Stimulated activated CD8-positive, alpha-beta memory T cell treated with anti-CD3 and anti-CD28 coated beads, Interleukin-4, amount 100 ng/mL, for 24 hours (primary cell): ENCODE measurements at places on chromosomes 3 and 15.

DNA sequence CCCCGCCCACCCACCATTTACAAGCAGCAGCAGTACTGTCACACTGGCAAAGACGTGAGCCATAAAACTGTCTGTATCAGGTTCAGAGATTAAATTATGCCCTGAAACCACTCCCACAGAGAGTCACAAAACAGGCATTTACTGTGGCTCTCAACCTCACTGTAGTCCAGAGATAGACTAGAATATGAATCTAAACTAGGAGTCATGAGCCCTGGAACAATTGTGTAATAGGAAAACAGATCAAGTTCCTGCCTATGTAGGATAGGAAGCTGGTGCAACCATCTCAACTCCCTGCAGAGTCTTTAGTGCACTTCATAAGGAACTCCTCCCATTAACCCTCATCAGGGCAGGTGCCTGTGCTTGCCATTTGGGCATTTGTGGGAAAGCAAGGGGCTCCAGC is 61.7 kb downstream of the FAM227B start:
- DNase-seq: no peak

DNA sequence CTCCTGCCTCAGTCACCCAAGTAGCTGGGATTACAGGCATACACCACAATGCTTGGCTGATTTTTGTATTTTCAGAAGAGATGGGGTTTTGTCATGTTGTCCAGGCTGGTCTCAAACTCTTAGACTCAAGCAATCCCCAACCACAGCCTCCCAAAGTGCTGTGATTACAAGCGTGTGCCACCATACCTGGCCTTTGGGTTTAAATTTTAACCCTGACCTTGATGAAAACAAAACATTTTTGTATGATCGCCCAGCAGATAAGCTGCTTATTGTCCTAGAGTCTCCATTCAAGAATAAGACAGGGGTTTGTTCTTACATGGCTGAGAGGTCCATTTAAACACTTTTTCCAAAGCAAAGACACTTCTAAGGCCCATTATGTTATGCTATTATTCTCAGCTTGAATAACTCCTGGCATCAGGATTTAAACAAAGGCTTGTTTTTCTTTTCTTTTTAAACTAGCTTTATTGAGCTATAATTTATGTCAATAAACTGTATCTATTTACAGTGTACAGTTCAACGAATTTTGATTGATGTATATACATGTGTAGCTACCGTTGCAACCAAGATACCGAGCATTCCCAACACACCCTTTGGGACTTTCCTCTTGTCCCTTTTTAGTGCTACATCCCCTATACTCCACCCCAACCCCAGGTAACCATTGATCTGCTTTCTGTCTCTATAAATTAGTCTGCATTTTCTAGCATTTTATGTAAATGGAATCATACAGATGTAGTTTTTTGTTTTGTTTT is 1.4 kb upstream of the MUC13 start:
- DNase-seq: no peak

DNA sequence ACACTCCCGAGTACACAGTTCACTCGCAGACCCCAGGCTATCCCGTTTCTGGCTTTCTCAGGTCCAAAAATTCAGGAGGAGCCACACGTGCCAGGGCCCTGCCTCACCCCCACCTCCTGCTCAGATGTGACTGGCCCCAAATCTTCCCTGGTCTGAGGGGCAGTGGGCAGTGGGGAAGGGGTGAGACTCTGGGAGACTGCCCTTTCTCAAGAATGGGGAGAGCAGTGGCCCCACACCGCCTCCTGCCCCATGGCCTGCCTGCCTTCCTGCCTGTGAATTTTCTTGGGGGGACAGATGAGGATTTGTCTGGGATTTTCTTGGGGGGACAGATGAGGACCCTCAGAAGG is 174.6 kb downstream of the MEGF11 start:
- DNase-seq: no peak

DNA sequence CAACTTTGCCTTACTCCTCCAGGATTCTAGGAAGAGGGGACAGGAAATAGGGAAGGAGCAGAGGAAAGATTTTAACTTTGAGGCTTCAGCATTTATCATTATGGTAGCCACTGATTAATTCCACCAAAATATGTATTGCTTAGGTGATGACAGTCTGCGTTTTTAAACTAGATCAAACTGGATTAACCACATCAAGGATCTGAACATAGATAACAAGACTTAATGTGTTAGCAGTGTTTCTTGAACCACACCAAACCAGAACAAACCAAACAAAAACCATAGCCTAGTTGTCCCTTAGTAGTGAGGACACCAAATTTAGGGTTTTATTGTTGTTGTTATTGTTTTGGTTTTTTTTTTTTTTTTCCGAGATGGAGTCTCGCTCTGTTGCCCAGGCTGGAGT is 113.5 kb upstream of the LMOD3 start:
- no peak for DNase-seq

- DNase-seq: no peak
Observed at GRCh38 chr15:90294601-90295269, 29.3 kb downstream of the NGRN start.

DNA sequence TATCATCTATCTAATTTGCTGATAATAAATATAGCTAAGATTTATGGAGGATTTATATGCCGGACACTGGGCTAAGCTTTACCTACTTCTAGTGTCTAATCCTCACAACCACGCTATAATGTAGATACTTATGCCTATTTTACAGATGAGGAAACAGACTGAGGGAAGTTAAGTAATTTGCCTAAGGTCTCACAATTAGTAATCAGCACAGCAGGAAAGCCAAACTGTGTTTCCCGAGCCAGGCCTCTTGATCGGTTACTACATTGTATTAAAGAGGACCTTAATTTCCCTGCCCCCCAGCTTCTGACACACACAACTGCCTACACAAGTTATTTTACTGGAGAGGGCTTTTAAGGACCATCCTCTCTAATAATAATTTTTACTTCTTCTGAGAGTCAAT is 40.9 kb downstream of the ONECUT1 start:
- DNase-seq: no peak

DNA sequence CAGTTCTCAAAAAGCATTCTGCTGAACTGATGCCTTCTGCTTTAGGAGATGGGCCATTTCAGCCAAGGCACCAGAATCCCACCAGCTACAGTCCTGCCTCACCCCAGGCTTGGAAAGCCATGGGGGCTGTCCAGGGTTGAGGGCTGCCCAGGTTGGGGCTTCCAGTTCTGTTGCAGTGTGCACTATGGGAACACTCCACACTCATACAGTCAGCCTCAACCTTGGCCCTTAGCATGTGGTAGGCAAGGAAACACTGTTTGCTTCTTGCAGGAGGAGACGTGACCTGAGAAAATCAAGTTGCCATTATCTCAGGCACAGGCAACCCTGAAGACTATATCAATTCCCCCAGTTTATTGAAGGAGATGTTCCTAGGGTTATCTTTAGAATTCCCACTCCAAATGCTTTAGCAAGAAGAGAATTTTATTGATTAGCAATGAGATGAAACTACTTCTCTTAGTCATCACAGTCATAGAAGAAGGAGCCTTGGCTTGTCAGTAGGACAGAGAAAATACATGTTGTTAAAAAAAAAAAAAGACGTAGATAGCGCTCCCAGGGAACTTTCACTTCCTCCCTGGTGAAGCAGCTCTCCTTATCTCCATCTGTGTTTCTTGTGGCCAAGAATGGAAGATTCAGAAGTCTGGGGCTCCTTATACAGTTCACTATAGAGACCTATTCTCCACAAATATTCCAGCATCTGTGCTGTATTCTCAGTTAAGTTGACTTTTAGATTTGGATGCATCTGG is 38.3 kb upstream of the IL12A start:
- DNase-seq: no peak

DNA sequence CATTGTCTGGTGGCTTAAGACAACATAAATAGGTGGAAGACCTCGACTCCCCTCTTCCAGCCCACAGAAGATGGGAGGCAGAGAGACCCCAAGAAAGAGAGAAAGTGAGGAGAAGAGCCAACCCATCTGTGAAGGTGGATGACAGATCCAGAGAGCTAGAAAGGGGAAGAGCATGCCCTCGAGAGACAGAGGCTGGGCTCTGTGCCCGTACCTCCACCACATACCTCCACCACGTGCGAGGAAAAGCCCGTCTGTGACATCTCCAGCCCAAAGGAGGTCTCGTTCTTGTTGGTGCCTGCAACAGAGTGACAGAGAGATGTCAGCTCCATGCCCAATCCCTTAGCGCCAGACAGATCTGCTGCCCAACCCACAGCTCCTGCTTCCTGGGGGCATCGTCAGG is 71.1 kb downstream of the FEM1B start:
- DNase-seq: no peak

- no peak for DNase-seq
Observed at GRCh38 chr3:169869484-169870220, at the start of gene LRRC31. TSS of gene LRRC31 (minus strand) at chr3:169869935. CDS start at chr3:169869807, 128 bp downstream.

- DNase-seq: no peak
Observed at GRCh38 chr3:100503448-100503847, 11.0 kb downstream of the TMEM45A start.

- no peak for DNase-seq
Observed at GRCh38 chr3:152836269-152836668, 1.3 kb downstream of the P2RY1 start.

- no peak for DNase-seq
Observed at GRCh38 chr3:115687721-115688120, 64.4 kb downstream of the GAP43 start.

DNA sequence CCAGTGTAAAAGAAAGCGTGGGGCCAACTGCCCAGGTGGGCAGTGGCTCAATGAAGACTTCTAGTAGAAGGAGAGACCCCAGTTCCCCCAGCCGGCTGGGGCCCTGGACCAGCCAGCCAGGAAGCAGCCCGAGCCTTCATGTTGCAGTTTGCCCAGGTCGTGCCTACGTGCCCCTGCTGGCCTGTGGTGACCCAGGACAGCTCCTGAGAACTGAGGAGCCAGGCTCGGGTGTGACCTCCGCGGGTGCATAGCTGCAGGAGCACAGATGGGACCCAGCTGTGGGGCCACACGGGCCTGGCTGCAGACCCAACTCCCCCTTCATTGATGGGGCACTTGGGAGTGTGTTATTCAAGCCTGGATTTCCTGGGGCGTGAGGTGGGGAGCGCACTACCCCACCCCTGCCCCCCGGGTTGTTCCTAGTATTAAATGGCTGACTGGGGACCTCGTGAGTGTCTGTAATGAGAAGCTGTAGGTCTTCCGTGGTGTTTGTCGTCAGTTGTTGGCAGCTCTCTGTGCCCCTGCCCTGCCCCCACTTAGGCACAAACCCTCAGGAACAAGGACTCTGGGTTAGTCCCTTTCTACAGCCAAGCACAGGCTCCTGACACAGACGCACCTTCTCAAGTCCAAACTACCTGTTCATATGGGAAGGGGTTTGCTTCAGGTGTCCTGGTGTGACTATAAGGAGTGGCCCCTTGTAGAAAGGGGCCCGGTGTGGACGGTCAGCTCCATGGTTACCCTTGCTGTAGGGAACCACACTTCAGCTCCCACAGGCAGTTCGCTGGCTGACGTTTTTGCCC is 39.1 kb downstream of the IDH2 start:
- DNase-seq: no peak

DNA sequence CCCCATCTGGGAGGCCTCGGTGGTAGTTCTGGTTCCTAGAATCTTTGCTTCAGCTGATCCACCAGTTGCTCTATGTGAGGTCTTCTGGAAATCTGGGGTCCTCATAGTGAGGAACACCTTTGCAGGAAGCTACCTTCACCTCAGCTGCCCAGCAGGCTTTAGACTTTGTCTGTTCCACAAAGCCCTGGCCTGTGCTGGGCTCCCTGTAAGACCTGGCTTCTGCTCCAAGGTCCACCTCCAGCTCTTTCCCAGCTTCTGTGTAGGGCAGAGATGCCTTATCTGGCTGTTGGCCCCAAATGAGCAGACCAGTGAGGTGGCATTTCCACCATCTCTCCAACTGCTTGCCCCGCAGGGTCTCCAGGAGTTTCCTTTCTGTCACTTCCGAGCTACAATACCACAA is 8.2 kb upstream of the HOMER2 start:
- no peak for DNase-seq
